ENCODE measurements at places on chromosomes 4 and X.

GRCh38 chr4:135319685-135320084 is 1118.1 kb upstream of the PABPC4L start:
- DNase-seq = no peak

- no peak for DNase-seq
These were observed 13.4 kb downstream of the TIFA start for GRCh38 chr4:112272292-112272691.

- no peak for DNase-seq
These were observed 94.0 kb downstream of the PHF8 start for GRCh38 chrX:53950130-53950733.

- DNase-seq = no peak
These were observed 18.4 kb upstream of the ODAM start for GRCh38 chr4:70177090-70177489.

DNA sequence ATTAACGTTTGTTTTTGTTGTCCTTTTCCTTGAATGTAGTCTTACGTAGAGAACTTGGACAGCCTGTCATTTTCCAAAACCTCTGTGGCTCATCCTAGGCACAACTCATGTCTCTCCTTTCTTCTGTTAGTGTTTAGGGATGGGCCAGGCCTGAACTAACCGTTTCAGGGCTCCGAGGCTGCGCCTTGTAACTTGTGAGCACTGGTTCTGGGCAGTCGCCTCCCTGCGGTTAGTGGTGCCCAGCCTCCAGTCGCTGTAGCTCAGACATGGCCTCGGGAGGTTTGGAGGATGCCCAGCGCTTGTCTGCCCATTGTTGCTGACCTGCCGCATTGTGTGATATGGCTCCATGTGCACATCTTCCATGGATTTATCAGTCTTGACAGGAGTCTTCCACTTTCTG is 32.8 kb downstream of the TMEM131L start:
- no peak for DNase-seq

GRCh38 chr4:182189103-182189878 is 53.9 kb upstream of the TENM3 start:
- no peak for DNase-seq

DNA sequence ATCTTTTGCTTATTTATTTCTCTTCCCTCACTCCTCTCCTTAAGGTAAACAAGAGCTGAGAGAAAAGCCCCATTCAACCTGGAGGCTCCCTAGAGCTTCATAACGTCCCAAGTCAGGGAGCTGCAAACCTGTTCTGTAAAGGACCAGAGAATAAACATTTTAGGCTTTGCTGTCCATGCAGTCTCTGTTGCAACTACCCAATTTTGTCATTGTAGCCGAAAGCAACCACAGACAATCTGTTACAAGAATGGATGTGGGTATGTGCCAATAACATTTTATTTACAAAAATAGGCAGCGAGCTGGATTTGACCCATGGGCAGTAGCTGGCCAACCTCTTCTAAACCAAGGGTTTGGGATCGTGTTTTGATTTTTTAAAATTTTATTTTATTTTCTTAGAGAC is 71.3 kb upstream of the TBL1X start:
- no peak for DNase-seq

- no peak for DNase-seq
These were observed 1015.0 kb upstream of the GRID2 start for GRCh38 chr4:91288702-91289311.

DNA sequence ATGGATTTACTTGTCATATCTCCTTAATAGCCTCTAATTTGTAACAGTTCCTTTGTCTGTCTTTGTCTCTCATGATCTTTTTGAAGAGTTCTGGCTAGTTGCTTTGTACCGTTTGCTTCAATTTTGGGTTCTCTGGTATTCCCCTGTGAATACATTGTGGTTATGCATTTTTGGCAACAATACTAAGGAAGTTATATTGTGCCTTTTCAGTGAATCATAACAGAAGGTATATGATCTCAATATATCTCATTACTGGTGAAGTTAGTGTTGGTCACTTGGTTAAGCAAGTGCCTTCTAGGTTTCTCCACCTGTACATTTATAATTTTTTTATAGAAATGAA is 48.6 kb downstream of the DCLK2 start:
- no peak for DNase-seq
